ENCODE measurements at places on chromosomes 13 and 19. TPM values are rescaled to one million over a fixed set of nuclear protein-coding genes. Genes with fewer than 3 reads are reported as not detected.

Gene CBLC
- total RNA-seq, result 37.7 TPM

Gene PTGIR
- 0.46 TPM for total RNA-seq

Gene SIGLEC8
- not detected for total RNA-seq

Gene PSG11
- total RNA-seq, result not detected

Gene NPHS1
- total RNA-seq, result 1.9 TPM

Gene SELENOV
- total RNA-seq, result 1.1 TPM

Gene MUC16
- 342 TPM for total RNA-seq

Gene SMARCA4
- total RNA-seq, result 244 TPM

Gene GPR18
- total RNA-seq, result not detected

Gene C19orf67
- not detected for total RNA-seq

Gene C13orf42
- total RNA-seq, result not detected

Gene APLP1
- total RNA-seq, result 43.3 TPM

Gene SYNGR4
- not detected for total RNA-seq

Gene EDDM13
- total RNA-seq, result not detected

Gene FAM124A
- total RNA-seq, result 0.76 TPM

Gene KRTDAP
- total RNA-seq, result 2.0 TPM

Gene S1PR4
- total RNA-seq, result not detected

Gene KLK13
- total RNA-seq, result 1.5 TPM

Gene NALCN
- 0.70 TPM for total RNA-seq

Gene TBXA2R
- total RNA-seq, result not detected

Gene GJA3
- total RNA-seq, result 0.60 TPM

Gene DNAAF3
- total RNA-seq, result 12.2 TPM

Gene EML2
- total RNA-seq, result 61.4 TPM

Gene CBARP
- 10.8 TPM for total RNA-seq

Gene FFAR2
- 2.2 TPM for total RNA-seq

Gene CEACAM20
- total RNA-seq, result 2.3 TPM

Gene SYDE1
- 23.7 TPM for total RNA-seq

Gene CHAF1A
- 46.3 TPM for total RNA-seq

Measured in type B pancreatic cell (in vitro differentiated cells).